Cerebellar nuclear complex (tissue), 1 donor: ENCODE measurements at places on chromosomes 2 and 18.

GRCh38 chr2:172969166-172969565 lies 106.5 kb upstream of the MAP3K20 start:
- no peak for DNase-seq

GRCh38 chr2:99605036-99605435 lies 115.2 kb upstream of the REV1 start:
- no peak for DNase-seq

DNA sequence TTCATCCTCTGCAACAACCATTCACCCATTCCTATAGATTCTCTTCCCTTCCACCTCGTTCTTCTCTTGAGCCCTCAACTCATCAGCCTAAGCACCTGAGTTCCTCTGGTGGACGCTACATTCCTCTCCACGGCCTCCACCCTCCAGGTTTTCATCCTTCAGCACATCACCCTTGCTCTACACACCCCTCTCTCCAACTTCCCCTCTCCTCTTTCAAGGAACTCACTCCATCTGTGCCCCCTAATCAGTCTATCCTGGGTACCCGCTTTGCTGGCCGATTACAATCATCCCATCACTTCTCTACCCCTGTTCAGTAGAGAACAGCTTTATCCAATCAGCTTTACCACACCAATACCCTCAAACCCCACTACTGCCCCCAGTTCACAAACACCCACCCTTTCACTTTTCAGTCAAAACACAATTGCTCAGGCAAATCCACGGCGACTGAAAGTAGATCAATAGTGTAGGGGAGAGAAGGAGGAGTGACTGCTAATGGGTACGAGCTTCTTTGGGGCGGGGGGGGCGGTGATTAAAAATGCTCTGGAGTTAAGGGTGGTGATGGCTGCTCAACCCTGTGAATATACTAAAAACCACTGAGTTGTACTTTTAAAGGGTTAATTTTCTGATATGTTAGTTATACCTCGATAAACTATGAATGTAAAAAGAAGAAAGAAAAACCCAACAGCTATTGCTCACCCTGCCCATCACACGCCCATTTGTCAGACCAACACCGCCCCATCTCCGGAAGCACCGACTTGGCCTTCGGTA lies 857 bp downstream of the DYM start:
- no peak for DNase-seq

GRCh38 chr2:112032224-112032586 lies 22.9 kb upstream of the TMEM87B start:
- no peak for DNase-seq

DNA sequence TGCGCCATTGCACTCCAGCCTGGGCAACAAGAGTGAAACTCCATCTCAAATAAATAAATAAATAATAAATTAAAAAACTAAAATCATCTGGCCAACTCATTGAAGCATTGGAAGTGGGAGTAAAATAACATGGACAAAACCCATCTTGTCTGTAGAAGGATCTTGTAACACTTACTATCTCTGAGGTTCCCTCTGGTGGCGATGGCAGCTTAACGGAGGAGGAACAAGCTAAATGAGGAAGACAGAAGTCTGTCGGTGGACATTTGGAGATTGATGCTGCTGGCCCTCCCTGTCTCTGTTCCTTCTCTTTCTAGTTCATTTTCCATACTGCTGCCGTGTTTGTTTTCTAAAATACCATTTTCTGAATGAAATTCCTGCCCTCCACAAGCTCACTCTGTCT lies 43.4 kb downstream of the ZCCHC2 start:
- DNase-seq: no peak

DNA sequence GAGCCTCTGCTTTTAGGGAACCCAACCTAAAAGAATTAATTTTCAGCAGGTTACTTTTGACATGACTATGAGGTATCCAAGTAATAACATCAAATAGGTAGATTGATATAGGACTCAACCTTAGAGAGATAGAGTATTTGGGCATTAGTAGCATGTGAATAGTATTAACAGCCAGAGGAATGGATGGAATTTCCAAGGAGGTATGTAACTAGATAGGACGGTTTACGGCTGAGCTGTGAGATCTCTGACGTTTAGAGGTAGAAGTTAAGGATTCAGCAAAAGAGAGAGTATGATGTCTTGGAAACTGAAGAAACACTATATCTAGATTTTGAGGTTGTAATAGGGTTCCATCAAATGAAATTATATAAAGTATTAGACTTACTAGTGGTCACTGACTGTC lies 70.3 kb downstream of the HNMT start:
- DNase-seq: no peak

DNA sequence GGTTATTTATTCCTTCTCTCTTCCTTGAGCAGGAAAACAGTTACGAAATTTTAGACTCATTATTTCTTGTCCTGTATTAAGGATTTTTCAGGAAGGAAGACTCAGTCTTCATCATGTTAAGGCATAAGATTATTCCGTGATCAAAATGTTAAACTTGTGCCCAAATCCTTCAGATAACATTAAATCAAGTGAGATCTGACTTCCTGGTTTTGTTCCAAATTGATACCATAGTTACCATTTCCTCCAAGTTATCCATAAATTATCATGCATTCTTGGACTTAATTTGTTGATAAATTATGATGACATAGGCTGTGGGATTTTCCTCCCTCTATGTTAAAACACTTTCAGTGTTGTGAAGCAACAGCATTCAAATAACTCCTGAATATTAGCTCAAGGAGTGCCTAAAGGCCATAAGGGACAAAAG lies 31.9 kb downstream of the EFEMP1 start:
- DNase-seq: no peak

DNA sequence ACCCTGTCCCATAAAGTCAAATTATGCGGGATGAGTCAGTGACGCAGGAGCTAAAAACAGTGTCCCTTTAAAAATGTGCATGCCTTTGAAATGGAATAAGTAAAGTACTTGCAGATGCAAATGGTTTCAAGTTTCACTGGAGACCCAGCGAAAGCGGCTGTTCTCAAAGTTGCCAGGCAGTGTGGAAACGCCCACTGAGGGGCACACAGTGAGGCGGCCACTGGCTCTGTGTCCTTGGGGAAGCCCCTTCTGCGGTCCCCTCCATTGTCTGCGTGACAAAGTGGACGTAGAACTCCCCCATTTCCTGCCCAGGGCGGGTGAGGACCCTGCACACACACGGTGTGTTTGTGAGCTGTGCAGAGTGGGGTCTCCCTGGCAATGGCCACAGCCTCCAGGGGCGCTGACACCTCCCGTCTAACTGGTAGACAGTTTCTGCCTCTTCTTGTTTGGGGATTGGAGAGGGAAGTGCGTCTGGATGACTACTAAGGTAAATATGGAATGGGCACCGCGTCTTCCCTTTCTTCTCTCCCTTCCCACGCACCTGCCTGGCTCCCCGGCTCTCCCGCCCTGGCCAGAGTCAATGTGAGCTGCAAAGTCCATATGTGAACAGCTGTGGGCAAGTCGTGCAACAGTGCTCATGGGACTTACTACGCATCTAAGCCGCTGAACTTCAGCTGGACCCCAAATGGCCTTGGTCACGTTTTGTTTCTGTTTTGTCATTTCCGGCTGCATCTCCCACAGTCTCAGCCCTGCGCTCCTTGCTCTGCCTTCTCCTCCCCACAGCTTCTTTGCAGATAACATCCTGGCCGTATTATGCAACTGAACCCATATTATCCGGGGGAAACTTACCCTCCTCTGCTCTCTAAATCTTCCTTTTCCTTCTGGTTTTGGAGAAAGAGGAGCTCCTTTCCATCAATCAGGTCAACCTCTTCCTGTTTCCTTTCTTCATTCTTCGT lies 33.7 kb upstream of the ZNF516 start:
- DNase-seq: no peak

- no peak for DNase-seq
Measured at GRCh38 chr2:216777637-216778273, 82.1 kb downstream of the TNP1 start.

DNA sequence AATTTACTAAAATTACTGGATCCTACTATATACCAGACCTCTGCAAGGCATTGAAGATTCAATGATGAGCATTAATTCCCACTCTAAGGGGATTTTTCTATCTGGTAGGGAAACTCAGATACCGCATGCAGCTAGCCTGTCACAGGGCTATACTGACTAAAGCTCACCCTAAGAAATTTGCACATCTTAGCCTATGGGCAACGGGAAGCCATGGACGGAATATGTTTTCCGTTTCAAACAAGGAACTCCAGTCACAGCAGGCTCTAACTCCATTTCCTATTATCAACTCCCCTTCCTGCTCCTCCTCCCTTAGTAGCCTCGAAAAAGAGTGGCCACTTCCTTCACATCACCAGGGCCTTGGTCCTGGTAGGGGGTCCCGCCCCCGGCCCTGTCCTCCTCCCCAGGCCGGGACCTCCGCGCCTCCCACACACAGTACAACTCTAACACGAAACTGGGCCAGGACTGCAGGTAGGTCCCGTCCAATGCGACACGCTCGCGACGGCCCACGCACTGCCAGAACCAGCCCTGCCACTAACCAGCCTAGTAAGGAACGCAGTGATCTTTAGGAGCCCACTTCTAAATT lies 659 bp upstream of the COX5B start:
- DNase-seq: no peak

- peak; percentile 34 for DNase-seq
Measured at GRCh38 chr2:73268830-73269685, 15.2 kb downstream of the FBXO41 start.

GRCh38 chr2:136532171-136532570 lies 233.2 kb upstream of the THSD7B start:
- DNase-seq: no peak

- no peak for DNase-seq
Measured at GRCh38 chr2:149768320-149768799, 180.8 kb upstream of the MMADHC start.

GRCh38 chr2:164815071-164815793 lies 26.4 kb downstream of the COBLL1 start:
- no peak for DNase-seq

DNA sequence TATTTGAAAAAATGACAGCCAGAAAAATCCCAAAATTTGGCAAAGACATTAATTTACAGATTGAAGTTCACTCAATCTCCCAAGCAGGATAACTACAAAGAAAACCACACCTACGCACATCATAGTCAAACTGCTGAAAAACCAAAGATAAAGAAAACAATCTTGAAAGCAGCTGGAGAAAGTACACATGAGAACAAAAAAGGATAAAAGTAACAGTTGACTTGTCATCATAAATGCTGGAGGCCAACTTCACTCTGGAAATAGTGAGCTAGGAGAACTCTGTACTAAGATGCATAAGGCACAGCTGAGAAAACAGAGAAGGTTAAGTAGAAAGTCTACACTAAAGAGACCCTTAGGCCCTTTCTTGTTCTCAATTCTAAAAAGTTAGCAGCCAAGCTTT lies 73.1 kb downstream of the TLK1 start:
- no peak for DNase-seq

GRCh38 chr18:6734726-6735430 lies 5.4 kb downstream of the ARHGAP28 start:
- DNase-seq: no peak

- no peak for DNase-seq
Measured at GRCh38 chr2:52022006-52022405, 990.1 kb upstream of the NRXN1 start.

DNA sequence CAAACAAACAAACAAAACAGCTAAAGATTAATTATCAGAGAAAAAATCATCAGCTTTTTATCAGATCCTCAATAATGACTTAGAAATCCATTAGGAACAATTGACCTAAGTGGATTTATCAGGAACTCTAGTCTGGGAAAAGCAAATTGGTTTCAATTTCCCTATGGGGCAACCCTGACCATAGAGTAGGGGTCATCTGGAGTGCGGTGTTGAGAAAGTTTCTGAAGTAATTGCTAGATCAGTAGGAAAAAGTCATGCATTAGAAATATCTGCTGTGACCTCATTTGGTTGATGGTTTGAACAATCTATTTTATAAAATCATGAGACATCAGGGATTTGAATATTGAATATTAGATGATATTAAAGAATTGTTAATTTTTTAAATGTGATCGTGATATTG lies 507.9 kb downstream of the TXNL1 start:
- DNase-seq: no peak

DNA sequence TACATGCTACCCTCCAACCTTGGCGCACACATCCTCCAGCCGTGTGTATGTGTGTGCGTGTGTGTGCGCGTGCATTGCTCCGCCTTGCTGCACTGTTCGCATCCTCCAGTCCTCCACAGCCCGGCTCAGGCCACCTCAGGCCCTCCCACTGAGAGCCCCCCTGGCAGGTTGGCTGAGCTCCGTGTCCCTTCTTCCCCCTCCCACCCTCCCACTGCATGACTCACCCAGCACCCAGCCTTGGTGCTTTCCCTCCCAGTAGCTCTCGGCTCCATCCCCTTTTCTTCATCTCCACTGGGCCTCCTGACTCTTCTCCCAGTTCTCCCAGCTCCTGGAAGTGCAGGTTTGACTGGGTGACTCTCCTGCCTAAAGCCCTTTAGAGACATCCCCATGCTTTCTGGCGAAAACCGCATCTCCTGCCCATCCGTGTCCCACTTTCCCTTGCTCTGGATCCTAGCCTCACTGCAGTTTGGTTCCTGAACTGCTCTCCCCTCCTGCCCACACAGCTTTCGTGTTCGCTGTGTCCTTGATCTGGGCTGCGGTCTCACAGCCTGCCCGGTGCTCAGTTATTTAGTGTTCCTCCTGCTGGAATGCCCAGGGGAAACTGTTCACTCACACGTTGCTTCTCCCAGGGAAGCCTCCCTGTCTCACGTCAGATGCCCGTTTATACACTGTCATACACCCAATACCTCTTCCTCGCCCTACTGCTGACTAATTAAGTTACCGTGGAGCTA lies 4.9 kb downstream of the TMEM177 start:
- DNase-seq: no peak

GRCh38 chr18:43486462-43486861 lies 209.2 kb upstream of the SYT4 start:
- no peak for DNase-seq

GRCh38 chr18:27276886-27277285 lies 91.8 kb upstream of the CHST9 start:
- no peak for DNase-seq

GRCh38 chr2:202135091-202135874 lies 62.2 kb downstream of the KIAA2012 start:
- DNase-seq: no peak

GRCh38 chr2:25105336-25106085 lies 62.9 kb downstream of the POMC start:
- DNase-seq: no peak

DNA sequence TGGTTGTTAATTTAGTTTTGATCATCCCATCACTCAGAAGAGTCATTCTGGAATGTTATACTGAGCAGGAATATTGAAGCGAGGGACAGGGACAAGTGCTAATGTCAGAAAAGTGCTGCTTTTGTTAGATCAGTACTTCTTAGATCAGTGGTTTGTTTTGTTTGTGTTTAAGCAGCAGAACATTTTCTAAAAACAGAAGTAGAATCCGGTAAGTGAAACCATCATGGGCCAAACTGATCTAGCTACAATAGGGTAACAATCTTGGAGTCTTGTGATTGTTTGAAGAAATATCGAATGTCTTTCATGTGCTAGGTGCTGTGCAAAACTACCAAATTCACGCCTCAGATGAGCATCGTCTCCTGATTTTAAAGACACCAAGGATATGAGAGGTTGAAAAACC lies 45.1 kb upstream of the SEC11C start:
- DNase-seq: no peak
